ENCODE measurements at places on chromosomes 2 and 18.

GRCh38 chr2:150159300-150159699, 328.2 kb downstream of the RND3 start:
- no peak for DNase-seq

- no peak for DNase-seq
Measured at GRCh38 chr2:173452416-173452815, 97.7 kb downstream of the CDCA7 start.

DNA sequence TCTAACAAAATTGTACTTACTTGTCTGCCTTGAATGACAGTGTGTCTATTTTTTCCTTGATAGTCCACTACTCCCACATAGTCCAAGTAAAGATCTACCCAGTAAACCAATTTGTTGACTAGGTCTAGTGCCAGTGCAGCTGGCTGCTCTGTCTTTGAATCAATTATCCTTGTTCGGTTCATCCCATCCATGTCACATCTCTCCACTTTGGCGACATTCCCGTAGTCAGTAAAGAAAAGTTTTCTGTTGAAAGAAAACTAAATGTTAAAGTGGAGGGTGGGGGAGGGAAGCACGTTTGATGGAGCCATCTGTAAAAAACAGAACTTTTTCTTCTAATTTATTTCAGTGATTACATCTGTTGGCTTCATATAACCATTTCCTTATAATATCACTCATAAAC, 1068.8 kb downstream of the LRP1B start:
- no peak for DNase-seq

GRCh38 chr2:54672590-54673456, 50.6 kb upstream of the EML6 start:
- DNase-seq: no peak

GRCh38 chr2:229695961-229696360, 18.4 kb downstream of the DNER start:
- no peak for DNase-seq

DNA sequence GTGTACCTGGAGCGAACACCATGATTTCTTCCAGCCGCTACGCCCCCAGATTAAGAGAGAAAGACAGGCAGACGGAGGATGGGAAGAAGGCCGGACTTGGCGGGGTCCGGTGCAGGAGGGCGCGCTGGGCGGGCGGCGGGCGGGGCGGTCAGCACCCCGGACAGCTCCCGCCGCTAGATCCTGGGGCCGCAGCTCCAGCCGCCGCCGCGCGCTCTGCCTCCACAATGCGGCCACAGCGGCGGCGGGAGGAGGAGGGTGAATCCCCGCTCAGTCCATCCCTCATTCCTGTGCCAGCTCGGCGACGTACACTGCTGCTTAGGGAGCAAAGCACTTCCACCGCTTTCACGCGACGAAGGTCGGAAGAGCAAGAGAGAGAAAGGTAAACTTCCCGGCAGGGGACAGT, at the start of gene AKAIN1:
AKAIN1 (minus strand) TSS at position 226 of the 403 bp plus-strand sequence; CDS start at position 22, 204 bp downstream.
- DNase-seq: peak; percentile 9

GRCh38 chr18:50797142-50797541, 22.7 kb downstream of the MRO start:
- no peak for DNase-seq

DNA sequence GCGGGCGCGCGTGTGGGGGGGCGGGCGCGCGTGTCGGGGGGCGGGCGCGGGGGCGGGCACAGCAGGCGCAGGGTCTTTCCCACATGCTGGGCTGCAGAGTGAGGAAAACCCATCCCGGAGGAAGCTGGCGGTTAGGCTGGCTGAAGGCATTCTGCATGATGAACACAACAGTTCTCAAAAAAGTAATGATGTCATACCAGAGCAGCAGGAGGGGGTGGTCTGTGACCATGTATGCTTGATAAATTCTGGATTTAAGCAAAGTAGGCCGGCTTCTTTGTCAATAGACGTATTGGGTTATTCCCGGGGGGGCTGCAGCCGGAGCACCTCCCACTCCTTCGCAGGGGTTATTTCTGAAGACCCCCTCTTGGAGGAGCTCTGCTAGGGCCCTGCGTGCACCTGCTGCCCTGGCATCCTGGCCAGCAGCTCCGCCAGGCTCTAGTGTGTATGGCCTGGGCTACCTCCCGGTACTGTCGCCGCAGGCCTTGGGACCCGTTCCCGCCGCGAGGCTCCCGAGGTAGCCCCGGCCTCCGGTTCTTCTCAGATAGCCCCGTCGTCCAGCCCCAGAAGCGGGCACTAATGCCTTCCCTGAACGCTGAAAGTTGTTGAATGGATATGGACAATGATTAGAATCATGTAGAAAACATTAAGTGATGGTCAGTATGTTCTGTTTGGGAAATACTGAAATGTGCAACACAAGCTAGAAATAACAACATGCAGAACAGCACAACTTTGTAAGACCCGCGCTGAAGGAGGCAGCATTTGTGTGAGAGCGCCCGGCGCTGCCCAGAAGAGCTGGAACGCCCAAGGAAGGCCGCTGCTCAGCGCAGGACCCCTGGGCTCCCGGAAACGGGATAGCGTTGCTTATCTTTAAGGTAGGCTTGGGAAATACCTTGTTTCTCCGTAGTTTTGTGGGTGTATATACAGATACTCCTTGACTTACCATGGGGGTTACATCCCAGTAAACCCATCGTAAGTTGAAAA, 101.4 kb upstream of the RAB6C start:
- DNase-seq: no peak

- no peak for DNase-seq
Measured at GRCh38 chr18:23827681-23828080, 138.4 kb downstream of the LAMA3 start.

DNA sequence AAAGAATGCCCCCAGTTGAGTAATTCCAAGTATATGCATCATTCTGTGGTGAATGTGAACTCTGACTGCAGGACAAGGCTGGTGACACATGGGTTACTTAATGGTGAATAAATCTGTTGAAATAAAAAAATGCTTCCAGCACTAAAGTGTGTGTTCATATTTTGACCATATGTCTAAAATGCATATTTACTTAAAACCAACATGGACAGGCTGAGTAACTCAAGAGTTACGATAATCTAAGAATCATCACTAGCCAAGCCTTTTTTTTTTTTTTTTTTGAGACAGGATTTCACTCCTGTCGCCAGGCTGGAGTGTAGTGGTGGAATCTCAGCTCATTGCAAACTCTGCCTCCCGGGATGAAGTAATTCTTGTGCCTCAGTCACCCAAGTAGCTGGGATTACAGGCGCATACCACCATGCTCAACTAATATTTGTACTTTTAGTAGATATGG, 47.1 kb upstream of the CCBE1 start:
- DNase-seq: no peak

DNA sequence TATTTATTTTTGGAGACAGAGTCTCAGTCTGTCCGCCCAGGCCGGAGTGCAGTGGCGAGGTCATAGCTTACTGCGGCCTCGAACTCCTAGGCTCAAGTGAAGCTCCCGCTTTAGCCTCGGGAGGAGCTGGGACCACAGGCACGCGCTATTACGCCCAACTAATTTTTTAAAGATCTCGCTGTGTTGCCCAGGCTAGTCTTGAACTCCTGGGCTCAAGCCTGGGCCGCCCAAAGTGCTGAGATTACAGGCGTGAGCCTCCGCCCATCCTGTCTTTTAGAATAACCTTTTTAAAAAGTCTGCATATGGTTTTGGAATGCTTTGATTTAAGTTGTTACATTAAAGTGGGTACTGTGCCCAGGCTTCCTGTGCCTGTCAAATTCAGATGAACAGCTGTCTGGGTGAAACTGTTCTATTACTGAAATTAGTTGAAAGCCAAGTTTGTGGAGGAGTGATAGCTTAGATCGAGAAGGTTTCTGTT, 944 bp downstream of the RAB3GAP1 start:
- no peak for DNase-seq

DNA sequence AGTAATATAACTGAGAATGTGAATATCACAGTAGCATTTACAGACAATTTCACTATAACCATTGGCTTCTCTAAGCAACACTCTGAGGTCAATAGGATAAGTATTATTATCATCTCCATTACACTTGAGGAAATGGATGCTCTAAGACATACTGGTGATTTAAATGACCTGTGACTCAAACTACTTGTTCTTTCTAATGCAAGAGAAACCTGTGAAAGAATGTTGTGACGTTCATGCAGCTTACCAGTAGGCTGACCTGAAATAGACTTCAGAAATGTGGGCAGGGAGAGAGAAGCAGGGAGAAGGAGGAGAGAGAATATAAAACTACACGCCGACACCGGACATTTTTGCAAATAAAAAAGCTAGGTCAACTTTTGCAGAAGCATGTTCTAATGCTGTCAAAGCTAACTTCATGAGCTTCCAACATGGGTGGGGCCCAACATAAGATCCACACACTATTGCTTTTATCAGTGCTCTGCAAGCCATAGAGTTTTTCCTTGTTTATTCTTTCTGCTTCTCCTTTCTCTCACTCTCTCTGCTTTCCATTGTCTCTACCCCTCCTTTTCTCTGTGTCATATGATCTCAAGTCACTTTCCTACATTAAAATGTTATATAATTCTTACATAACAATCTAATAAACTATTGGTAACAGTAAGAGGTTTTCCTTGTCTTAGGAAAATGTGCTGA, 217.6 kb upstream of the FN1 start:
- no peak for DNase-seq

GRCh38 chr18:47888156-47888555, 42.3 kb downstream of the SMAD2 start:
- DNase-seq: no peak

- peak; percentile 72 for DNase-seq
Measured at GRCh38 chr2:127024769-127025358, 82.1 kb downstream of the BIN1 start.

DNA sequence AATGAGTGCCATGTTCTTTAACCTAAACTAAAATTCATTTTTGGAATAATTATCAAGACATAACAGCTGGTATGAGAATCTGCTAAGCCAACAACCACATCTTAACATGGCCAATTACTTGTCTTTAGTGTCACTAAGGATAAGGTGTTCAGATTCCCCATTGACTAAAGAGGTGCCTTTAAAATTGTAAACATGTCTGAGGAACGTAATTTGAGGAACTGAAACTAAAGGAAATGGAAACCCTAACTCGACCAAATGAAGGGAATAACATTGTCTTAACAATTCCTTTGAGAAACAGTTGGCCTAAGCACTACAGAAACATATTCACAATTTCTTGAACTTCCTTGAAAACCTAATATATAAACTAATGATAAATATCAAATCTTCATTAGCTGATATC, 355.4 kb upstream of the GULP1 start:
- no peak for DNase-seq

DNA sequence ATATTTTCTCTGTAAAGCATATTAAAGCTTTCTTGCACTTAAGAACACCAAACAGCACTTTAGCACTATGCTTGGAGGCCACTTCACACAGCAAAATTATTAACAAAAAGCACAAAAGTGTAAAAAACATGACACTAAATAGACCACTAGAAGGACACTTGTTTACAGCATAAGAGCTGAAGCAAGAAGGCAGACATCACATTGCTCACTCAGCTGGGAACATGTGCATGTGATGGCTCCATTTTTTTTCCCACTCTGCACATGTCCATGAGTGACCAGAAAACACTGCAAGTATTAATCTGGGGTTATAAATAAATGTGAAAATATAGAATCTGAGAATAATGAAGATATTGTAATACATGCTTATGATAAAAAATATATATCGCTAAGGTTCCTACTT, 103.1 kb upstream of the MAPRE2 start:
- no peak for DNase-seq

DNA sequence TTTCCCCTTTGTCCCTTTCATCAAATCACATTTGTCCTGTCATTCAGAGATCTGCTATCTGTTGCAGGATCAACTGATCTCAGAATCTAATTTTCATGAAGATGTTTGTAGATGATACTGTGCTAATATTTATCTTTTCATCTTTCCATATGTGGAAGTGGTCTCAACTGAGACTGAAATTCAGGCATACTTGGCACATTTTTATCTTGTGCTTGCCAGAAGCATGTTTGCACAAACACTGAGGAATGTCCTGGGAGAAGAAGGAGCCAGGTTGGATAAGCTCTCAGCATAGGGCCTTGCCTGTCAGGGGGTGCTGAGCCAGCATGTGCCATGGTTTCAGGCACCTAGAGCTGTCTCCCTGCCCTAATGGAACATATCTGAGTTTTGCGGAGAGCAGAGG, 24.5 kb upstream of the MMADHC start:
- no peak for DNase-seq

DNA sequence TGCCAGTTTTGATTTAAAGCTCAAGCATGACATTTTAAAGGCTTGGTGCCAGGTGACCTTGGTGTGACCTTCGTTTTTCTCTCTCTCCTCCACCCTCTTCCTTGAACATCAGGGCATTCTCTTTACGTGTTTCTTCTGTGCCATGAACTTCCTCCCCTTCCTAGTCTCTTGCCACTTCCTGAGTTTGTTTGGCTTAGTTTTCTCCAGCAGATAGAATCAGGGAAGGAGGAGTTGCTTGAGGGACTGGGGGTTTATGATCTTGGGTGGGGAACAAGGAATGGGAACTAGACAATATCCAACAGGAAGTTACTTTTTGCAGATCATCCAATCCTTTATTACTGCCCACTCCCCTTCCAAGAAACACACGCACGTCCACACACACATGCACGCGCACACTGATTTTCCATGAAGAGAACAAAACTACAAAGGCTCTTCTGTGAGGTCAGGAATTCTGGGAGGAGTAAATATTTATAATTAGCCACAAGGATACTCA, 210.6 kb upstream of the EPAS1 start:
- no peak for DNase-seq

- DNase-seq: no peak
Measured at GRCh38 chr2:127515383-127515915, 10.8 kb downstream of the IWS1 start.

GRCh38 chr2:132860220-132860619, 190.2 kb upstream of the LYPD1 start:
- no peak for DNase-seq

GRCh38 chr18:59623456-59624368, 73.5 kb downstream of the CCBE1 start:
- DNase-seq: no peak

- DNase-seq: no peak
Measured at GRCh38 chr2:223043164-223043941, 8.6 kb upstream of the KCNE4 start.

- no peak for DNase-seq
Measured at GRCh38 chr2:39377226-39377939, 59.7 kb downstream of the MAP4K3 start.

DNA sequence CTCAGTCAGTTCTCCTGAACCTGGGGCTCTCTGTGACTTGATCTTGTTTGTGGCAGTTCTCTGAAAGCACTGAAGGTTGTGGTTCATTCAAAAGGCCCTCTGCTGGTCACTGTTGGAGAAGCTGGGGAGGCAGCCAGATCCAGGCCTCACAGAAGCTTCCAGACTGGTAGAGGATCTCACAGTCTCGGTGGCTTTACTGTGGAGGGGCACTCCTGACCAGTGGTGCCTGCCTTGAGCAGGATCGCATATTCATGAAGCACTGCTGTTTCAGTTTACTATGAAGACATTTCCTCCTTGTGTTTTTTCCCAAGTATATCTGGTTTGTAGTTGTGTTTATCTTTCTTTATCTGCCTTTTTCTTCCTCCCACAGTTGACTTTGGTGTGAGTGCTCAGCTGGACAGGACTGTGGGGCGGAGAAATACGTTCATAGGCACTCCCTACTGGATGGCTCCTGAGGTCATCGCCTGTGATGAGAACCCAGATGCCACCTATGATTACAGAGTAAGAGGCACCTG, 133.9 kb downstream of the MAP4K4 start:
- DNase-seq: peak; percentile 23
